IgD-negative memory B cell (primary cell): ENCODE measurements at places on chromosomes 2 and 18. TPM values are rescaled to one million over a fixed set of nuclear protein-coding genes. Genes with fewer than 3 reads are reported as not detected.

The FAM124B gene
- not detected for polyA plus RNA-seq

The BCL11A gene
- polyA plus RNA-seq = 189 TPM

The TUBB8B gene
- 0.38 TPM for polyA plus RNA-seq

The CRYGD gene
- not detected for polyA plus RNA-seq

The GAD1 gene
- not detected for polyA plus RNA-seq

The MAPK4 gene
- not detected for polyA plus RNA-seq

The INHA gene
- polyA plus RNA-seq = not detected

The ST6GAL2 gene
- polyA plus RNA-seq = not detected
